ENCODE measurements at places on chromosomes 3 and 15.

- no peak for ATAC-seq
Observed at GRCh38 chr15:31378363-31378903, 51.8 kb downstream of the KLF13 start.

GRCh38 chr15:53038655-53038941, 248.5 kb upstream of the ONECUT1 start:
- ATAC-seq = peak; percentile 36

DNA sequence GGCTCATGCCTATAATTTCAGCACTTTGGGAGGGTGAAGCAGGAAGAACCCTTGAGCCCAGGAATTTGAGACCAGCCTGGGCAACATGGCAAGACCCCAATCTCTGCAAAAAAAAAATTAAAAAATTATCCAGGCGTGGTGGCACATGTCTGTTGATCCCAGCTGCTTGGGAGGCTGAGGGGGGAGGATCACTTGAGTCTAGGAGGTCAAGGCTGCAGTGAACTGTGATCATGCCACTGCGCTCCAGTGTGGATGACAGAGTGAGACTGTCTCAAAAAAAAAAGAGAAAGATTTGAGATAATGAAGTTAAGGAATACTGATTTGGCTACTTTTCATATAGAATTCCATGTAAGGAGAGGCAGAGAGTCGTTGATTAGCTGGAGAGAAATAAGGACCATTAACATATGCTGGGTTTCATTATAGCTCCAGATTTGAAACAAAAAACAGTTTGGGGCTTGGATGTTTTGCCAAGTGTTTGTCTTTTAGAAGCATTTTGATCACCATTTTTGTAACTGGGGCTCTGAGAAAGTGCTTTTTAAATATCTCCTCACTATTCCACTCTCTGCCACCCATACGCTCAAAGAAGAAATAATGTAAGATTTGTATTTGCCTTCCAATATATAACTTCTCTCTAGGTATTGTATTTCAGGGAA, 214.2 kb downstream of the FEZF2 start:
- no peak for ATAC-seq

DNA sequence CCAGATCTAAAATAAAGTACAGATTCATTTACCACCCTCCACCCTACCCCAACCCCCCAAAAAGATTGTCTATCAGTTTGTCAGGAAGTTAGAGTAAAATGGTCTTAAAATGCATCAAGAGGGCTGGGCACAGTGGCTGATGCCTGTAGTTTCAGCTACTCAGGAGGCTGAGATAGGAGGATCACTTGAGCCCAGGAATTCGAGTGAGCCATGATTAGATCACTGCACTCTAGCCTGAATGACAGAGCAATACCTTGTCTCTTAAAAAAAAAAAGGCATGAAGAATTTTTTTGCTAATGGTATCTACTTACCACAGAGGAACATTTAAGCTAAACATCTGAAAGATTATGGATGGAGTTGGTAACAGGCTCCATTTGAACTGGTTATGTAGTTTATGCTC, 71.0 kb downstream of the RBM6 start:
- peak; percentile 54 for ATAC-seq

- no peak for ATAC-seq
Observed at GRCh38 chr3:139441656-139442055, 34.7 kb downstream of the RBP2 start.

- no peak for ATAC-seq
Observed at GRCh38 chr15:26926081-26926480, 44.9 kb upstream of the GABRG3 start.

DNA sequence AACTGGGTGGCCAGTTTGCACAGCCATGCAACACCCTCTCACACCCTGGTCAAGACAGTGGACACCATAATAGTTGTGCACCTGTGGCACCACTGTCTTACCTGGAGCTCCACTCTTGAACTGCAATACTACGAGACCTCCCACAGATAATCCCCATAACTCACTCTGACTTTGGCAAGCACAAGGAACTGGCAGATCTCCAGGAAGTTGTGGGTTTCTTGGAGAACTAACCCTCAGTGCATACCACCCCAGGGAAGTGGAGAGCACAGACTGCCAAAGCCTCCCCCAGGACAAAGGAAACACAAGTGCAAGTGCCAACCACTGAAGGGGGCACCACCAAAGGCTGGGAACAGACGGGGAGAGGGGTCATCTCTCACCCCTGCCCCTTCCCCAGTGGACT, 318.6 kb downstream of the SUCLG2 start:
- no peak for ATAC-seq

DNA sequence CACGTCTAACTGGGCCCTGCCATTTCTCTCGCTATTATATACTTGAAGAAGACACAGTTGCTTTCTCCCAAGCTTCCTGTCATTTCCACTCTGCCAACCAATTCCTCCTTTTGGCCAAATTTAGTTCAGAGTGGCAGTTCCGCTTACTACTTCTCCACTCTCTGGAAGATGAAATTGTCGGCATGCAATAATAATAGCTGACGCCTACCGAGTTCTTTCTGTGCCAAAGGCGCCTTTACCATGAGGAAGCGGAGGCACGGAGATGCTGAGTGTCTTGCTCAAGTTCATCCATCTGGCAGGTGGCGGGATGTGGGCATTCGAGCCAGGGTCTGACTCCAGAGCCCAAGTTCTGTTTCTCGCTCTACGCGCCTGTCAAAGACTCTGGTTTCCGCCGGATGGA, 14.6 kb upstream of the NRROS start:
- no peak for ATAC-seq

DNA sequence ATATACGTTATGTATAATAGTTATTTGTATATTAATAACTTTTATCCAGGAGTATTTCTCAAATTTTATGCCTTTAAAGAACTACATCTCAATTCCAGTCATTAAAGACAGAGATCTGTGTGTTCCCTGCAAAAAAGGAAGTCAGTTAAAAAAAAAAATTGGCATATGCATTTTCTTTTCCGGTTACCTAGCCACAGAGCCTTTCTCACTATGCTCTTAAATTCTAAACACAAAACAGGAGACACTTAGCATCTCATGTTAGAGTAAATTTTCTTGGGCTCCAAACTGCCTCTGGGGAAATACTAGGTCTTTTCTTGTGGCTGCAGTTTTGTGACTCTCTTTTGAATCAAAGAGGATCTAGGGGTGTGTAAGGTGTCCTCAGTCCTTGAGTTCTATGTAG, 105.9 kb downstream of the KCNH8 start:
- ATAC-seq = no peak

- ATAC-seq = peak; percentile 79
Observed at GRCh38 chr15:62887113-62887570, 155.4 kb upstream of the TPM1 start.

DNA sequence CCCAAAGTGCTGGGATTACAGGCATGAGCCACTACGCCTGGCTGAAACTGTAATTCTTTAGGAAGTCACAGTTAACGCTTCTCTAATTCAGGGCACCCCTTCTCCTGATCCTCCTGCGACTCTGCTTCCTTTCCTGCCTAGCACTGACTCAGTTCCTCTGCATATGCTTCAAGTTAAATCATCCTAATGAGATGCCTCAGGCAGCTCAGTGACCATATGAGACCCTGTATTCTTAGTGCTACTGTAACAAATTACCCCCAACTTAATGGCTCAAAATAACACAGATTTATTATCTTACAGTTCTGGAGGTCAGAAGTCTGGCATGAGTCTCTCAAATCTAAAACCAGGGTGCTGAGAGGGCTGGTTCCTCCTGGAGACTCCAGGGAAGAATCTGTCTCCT, 271.8 kb upstream of the LYSMD4 start:
- no peak for ATAC-seq

- no peak for ATAC-seq
Observed at GRCh38 chr15:31163769-31164572, 62.4 kb upstream of the TRPM1 start.

GRCh38 chr3:81951106-81951505, 189.7 kb upstream of the GBE1 start:
- no peak for ATAC-seq

GRCh38 chr15:65082303-65082953, 5.9 kb downstream of the KBTBD13 start:
- peak; percentile 10 for ATAC-seq

GRCh38 chr3:5523125-5523524, 335.6 kb downstream of the EDEM1 start:
- ATAC-seq = no peak

DNA sequence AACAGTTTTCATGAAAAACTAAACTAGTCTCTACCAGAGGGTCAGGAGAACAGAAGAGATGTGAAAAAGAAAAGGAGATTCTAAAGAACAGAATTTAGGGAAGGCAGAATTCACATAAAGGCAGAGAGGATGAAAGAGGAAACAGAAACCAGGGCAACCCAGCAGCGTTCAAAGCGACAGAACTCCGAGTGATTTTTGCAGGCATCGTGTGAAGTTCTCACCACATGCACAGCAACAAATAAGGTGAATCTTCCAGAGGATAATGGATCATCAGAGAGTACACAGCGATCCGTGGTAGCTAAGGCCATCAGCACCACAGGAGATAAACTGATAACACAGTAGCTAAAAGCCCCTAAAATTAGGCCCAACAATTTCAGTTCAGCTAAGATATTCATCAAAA, 250.8 kb upstream of the THBS1 start:
- ATAC-seq = no peak

DNA sequence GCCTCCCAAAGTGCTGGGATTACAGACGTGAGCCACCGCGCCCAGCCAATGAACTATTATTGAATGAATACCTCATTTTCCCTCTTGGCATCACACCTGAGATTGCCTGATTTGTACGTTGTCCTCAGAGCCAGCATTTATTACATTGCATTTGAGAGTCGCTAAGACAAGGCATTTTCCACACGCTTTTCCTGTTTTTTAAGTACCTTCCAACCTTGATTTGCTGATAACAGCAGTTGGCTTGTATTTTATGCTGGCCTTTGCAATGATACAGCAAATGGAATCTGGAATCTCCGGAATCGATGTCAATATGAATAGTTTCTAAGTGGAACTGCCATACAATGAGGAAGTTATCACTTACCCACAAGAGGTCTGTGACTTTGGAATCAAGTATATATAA, 15.7 kb upstream of the CNBP start:
- no peak for ATAC-seq

- no peak for ATAC-seq
Observed at GRCh38 chr15:78762985-78763795, 48.1 kb downstream of the ADAMTS7 start.

- no peak for ATAC-seq
Observed at GRCh38 chr15:64894395-64895056, 17.2 kb upstream of the ANKDD1A start.

DNA sequence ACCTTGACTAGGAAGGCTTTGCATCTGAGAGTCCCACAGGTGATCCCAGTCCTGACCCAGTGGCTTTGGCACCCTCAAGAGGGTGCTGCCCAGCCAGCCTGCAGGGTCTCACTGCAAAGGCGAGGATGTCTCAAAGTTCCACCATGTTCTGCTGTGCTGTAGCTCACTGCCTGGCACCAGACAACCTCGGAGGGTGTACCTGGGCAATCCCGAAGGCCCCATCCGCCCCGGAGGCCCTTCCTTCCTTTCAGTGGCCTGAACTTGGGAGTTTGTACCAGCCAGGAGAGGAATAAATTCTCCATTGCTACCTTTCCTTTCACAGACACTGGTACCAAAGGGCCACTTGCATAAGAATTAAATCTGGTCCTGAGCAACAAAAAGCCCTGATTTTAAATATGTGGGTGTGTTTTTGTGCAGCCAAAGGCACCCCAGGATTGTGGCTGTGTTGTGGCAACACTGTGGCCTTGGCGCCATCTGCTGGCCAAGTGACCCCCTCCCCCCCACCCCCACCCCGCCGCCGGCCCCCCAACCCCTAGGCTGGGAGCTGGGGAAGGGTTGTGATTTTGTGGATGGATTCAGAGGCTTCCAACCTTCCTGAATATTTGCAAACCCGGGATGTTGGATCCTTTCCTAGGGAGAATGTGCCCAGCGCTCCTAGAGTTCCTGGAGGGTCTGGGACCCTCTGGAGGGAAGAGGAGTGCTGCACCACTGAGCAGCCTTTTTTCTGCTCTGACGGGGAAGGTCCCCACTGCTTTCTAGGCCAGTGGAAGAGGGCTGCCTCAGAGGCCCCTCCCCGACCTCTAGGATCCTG, 9.7 kb upstream of the PTPN23 start:
- ATAC-seq = peak; percentile 69

- ATAC-seq = no peak
Observed at GRCh38 chr15:100345438-100345837, 3.7 kb upstream of the ADAMTS17 start.

GRCh38 chr15:27250223-27250622, 279.2 kb downstream of the GABRG3 start:
- no peak for ATAC-seq

DNA sequence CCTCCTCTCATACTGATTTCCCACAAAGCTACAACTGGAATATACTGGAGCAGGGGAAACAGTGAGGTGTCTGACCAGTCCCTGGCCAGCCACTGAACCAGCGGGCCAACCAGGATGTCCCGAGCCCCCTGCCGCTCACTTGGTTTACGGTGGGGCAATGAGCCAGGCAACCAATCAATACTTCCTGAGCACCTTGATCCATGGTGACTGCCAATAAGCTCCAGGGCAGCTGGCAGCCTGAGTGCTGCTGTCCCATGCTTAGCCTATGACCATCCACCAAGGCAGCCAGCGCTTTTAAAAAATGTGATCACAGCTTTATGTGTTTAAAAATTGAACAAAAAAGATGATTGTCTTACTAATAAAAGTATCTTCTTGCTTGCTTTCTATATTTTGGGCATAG, 4.2 kb downstream of the SCN10A start:
- ATAC-seq = no peak

GRCh38 chr15:93001881-93002280, 87.1 kb downstream of the RGMA start:
- ATAC-seq = no peak

DNA sequence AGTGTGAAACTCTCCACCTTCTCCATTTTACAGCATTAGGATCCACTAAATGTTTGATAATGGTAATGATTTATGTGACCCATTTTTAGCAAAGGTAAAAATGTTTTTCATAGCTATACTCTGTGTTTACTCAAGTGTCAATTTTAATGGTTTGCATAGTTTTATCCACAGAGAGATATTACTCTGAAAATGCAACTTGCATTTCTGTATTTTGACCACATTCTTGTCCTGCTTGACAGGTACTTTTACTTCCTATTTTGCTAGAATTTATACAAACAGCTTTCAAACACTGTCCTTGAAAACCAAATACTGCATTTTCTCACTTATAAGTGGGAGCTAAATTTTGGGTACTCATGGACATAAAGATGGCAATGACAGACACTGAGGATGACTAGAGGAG, 62.9 kb downstream of the SERPINI1 start:
- ATAC-seq = no peak

- no peak for ATAC-seq
Observed at GRCh38 chr3:48180531-48181253, 7.5 kb downstream of the CDC25A start.

DNA sequence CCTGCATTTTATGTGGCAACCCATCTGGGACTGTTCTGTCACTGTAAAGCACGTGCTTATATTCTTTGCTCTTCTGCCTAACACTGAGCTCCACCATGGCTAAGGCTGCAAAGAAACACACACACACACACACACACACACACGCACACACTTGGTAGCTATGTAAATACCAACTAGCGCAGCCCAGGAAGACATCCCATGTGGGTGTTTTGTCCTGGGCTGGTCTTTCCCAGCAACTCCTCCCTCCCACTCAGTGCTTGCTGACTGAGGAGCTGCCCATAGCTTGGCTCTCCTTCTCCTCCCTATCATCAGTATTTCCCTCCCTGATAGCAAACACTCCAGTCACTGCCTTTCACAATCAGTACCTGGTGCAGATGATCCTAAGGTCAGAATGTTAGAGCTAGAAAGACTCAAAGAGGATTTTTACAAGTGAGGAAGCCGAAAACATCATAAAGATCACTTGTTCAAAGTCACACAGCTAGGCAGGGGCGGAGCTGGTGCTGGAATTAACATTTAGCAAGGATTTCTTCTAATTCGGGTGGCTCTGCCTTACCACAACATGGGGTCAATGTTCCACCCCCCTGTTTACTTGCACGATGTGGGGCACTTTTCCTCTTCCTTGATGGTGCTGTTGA, 377.1 kb upstream of the TBL1XR1 start:
- peak; percentile 61 for ATAC-seq
